ENCODE measurements at places on chromosomes 5 and 9. TPM values are rescaled to one million over a fixed set of nuclear protein-coding genes. Genes with fewer than 3 reads are reported as not detected.

DNA sequence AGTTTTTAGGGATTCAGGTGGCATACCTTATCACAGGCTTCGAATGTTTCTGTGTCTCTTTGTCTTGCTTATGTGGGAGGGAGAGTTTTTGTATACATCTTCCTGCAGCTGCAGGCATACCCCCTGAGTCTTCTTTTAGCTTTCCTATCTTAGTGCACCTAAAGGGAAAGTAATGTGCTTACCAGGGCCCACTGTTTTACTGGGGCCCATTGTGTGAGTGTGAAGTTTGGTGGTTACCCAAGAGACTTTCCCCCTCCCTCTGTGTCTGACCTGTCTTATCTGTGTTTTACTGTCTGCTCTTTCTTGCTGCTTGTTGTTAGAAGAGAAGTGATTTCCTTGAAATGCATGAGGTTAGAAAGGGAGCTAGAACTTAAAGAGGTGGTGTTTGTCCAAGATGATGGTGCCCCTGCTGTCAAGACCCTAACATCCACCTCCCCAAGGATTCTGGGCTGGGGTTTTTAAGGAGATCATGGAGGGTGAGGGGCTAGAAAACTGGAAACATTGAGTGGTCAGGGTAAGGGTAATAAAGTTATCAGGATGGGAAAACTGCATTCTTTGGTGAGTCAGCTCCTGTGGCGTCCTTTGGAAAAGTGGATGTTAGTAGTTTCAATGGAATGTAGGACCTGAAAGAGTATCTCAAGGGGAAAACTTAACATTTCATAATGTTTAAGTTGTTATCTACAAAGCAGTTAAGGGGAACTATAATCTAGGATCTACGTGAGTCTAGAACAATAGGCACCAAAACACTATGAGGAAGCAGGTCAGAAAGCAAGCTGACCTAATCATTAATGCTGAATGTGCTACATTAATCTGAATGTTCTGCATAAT, 583.5 kb upstream of the TUSC1 start:
- H3K36me3 ChIP-seq = no peaks in the 10 kb centered on the region
- no peak for DNase-seq
- no peak overlapping the region for H3K27ac ChIP-seq
- H3K4me3 ChIP-seq = no peak overlapping the region
- no peaks in the 10 kb centered on the region for H3K4me1 ChIP-seq

GTF3C4 gene
- 10.6 TPM for total RNA-seq

DNA sequence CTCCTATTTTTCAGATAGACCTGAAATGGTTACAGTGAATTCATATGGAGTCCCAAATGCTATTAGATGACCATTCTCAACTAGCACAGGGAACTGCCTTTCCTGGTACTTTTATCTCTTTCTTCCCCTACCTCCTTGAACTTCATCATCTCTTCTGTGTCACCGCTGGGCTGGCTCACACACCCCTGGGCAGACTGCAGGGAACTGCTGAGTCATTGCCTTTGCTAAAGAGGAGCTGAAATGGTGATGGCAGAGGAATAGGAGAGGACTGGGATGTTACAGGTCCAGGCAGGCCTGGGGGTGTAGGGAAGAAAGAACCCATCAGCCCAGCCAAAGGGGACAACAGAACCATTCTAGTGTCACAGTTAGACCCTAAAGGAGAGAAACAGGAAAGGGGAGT, 322.3 kb downstream of the ASTN2 start:
- H3K27ac ChIP-seq = no peak overlapping the region
- H3K4me3 ChIP-seq = no peak overlapping the region
- H3K36me3 ChIP-seq = no peaks in the 10 kb centered on the region
- DNase-seq = no peak

DNA sequence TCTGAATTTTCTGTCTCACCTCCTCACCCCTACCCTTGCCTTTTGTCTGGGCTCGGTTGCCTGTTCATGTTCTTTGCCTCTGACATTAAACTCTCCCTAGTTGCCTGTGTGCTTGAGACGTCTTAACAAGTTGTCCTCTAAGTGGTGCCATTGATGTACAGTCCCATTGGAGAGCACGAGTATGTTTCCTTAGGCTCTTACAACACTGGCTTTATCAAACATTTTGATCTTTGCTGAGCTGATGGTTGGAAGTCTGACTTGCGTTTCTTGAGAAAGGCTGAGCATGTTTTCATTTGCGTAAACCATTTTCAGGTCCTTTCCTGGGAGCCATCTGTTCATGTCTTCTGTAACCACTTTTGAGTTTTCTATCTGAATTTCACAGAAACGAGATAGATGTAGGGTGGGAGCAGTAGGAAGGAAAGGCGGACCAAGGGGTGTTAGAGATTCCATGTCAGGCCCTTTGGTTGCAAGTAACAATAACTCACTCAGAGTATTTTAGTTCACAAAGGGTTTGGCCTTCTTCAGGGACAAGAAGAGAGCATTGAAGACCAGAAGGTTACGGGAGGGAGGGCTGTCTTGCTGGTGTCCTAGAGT, 35.4 kb downstream of the OTULIN start:
- peaks cover 26% of the 10 kb centered on the region for H3K4me1 ChIP-seq
- DNase-seq = no peak
- no peak overlapping the region for H3K4me3 ChIP-seq
- H3K27ac ChIP-seq = no peak overlapping the region
- no peaks in the 10 kb centered on the region for H3K27me3 ChIP-seq

GMCL2 gene
- not detected for total RNA-seq

DNA sequence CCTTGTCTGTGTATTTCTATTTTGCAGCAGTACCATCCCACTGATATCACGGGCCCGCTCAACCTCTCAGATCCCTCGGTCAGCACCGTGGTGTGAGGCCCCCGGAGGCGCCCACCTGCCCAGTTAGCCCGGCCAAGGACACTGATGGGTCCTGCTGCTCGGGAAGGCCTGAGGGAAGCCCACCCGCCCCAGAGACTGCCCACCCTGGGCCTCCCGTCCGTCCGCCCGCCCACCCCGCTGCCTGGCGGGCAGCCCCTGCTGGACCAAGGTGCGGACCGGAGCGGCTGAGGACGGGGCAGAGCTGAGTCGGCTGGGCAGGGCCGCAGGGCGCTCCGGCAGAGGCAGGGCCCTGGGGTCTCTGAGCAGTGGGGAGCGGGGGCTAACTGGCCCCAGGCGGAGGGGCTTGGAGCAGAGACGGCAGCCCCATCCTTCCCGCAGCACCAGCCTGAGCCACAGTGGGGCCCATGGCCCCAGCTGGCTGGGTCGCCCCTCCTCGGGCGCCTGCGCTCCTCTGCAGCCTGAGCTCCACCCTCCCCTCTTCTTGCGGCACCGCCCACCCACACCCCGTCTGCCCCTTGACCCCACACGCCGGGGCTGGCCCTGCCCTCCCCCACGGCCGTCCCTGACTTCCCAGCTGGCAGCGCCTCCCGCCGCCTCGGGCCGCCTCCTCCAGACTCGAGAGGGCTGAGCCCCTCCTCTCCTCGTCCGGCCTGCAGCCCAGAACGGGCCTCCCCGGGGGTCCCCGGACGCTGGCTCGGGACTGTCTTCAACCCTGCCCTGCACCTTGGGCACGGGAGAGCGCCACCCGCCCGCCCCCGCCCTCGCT, 1.9 kb downstream of the LRRC26 start:
- H3K27ac ChIP-seq = no peak overlapping the region
- DNase-seq = no peak
- peaks cover 99% of the 10 kb centered on the region for H3K27me3 ChIP-seq
- H3K4me1 ChIP-seq = peaks cover 23% of the 10 kb centered on the region

DNA sequence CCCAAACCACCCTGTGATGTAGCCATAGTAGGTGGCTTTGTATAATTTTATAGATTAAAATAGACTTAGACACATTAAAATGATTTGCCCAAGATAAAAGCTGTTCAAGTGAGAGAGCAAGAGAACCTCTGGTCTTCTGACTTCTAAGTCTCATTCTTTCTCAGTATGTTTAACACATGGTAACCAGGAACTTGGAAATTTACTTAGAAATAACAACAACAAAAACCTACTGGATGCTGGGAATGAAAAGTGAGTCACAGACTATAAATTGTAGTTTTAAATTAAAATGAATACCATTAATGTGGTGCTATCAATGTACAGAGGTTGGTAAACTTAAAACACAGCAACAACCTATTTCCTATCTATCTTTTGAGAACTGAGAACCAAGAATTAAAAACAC, 30.4 kb downstream of the HMGCR start:
- no peak for DNase-seq
- no peak overlapping the region for H3K4me3 ChIP-seq
- H3K27me3 ChIP-seq = no peaks in the 10 kb centered on the region

DNA sequence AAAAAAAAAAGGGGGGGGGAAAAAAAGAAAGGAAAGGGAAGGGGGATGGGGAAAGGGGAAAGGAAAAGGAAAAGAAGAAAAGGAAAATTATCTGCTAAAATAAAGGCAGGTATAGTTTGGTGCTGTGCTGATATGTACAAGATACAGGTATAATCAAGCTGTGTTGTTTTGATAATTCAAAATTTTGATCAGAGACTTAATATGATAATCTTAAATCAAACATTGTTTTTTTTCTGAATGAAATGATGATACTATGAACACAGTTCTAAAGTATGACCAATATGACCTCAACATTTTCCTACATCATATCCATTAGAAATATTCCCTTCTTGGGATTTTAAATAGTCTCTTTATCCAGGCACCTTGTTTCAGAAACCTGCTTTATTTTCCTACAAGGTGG, 115.6 kb upstream of the TRPM3 start:
- no peak overlapping the region for H3K27ac ChIP-seq
- no peaks in the 10 kb centered on the region for H3K27me3 ChIP-seq
- H3K4me3 ChIP-seq = no peak overlapping the region
- DNase-seq = no peak

TMC1 gene
- total RNA-seq = not detected

ESM1 gene
- total RNA-seq = 1.4 TPM

DNA sequence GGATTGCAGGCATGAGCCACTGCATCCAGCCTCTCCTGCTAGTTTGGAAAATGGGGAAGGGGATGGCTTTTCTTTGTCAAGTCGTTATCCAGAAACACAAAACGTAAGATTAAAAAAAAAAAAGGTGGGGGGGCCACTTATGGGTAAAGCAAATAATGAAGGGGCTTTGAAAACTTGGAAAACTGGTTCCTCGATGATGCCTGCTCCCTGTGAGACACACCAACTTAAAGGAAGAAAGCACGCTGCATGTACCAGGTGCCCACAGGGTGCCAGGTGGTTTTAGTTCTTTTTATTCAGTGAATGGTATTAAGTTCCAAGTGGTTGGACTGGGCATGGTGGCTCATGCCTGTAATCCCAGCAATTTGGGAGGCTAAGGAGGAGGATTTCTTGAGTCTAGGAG, 170.1 kb downstream of the GOLPH3 start:
- DNase-seq = no peak
- no peaks in the 10 kb centered on the region for H3K4me1 ChIP-seq
- H3K27me3 ChIP-seq = no peaks in the 10 kb centered on the region
- H3K36me3 ChIP-seq = peaks cover 5% of the 10 kb centered on the region
- H3K27ac ChIP-seq = no peak overlapping the region

SH3GL2 gene
- total RNA-seq = 6.0 TPM

LHX3 gene
- total RNA-seq = not detected

DNA sequence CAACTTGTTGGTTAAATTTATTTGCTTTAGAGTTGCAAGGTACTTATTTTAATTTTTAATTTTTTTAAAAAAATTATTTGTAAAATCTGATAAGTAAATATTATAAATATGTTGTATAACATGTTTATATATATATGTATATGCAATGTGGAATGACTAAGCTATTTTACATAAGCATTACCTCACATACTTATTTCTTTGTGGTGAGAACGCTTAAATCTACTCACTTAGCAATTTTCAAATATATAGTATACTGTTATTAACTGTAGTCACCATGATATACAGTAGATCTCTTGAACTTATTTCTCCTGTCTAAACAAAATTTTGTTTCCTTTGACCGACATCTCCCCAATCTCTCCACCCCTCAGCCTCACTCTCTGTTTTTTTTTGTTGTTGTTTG, 147.8 kb downstream of the NNT start:
- no peaks in the 10 kb centered on the region for H3K27me3 ChIP-seq
- H3K4me1 ChIP-seq = no peaks in the 10 kb centered on the region
- no peak overlapping the region for H3K27ac ChIP-seq
- no peaks in the 10 kb centered on the region for H3K36me3 ChIP-seq
- DNase-seq = no peak

GCNT4 gene
- 0.30 TPM for total RNA-seq

DNA sequence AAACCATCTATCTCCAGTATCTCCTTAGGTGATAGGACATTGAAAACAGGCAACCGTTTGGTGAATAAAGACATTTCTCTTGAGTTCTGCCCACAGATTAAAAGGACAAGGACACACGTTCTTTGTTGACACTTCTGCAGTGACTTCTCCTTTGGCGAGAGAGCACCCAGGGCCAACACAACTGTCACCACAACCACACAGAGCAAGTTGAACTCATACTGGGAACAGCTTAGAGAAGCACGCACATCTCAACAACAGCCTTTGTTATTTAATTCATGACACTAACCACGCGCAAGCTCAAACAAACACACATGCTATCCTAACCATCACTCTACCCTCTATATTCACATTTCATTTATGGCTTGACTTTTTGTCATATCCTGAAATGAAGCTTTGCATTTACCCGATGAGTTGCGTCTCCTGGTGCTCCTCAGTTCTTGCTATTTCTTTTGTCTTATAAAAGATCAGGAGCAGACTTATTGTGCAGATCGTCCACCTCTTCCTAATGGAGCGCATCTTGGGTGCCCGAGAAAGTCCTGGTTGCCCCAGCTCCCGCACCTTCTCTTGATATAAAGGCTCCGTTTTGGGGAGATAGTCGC, 543 bp downstream of the ST8SIA4 start:
- no peak for DNase-seq
- H3K4me3 ChIP-seq = peak overlapping the region; percentile 63
- H3K36me3 ChIP-seq = no peaks in the 10 kb centered on the region
- H3K27me3 ChIP-seq = no peaks in the 10 kb centered on the region
- H3K4me1 ChIP-seq = peaks cover 28% of the 10 kb centered on the region

DNA sequence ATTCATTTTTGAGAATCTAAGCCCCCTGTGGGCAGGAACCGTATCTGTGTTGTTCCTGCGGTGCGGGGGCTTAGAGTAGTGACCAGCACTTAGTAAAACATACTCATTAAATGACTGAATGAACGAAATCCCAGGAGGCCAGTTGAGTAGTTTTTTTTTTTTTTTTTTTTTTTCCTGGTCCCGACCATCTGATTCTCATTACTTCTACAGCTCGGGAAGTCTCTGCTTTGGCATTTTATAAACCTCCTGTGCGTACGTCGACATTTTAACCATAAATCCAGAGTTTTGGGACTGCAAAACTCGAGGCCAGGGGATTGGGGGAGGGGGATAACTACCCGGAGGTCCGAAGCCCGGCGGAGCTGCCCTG, 31.5 kb upstream of the SPRY4 start:
- H3K4me3 ChIP-seq = peak overlapping the region; percentile 67
- DNase-seq = no peak
- no peaks in the 10 kb centered on the region for H3K36me3 ChIP-seq
- H3K4me1 ChIP-seq = peaks cover 13% of the 10 kb centered on the region
- H3K27me3 ChIP-seq = no peaks in the 10 kb centered on the region

INSL6 gene
- not detected for total RNA-seq

DNA sequence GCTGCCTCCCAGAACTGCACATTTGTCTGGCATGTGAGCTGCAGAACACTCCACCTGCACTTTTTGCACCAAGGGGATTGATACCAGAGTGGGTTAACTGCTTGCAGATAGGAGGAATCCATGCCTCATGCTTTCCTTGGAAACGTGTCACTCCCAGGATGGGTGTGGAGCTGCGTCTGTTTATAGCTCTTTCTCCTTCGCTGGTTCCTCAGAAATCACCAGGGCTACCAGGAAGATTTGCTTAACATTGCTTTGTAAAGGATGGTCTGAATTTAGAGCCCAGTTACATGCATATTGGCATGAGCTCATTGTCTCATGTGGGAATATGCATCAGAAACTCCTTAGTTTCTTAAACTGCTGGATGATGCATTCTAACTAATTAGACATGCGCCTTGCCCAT, 234.6 kb downstream of the GADD45G start:
- no peak overlapping the region for H3K27ac ChIP-seq
- H3K36me3 ChIP-seq = no peaks in the 10 kb centered on the region
- DNase-seq = no peak
- no peak overlapping the region for H3K4me3 ChIP-seq
- no peaks in the 10 kb centered on the region for H3K27me3 ChIP-seq
- H3K4me1 ChIP-seq = peaks cover 5% of the 10 kb centered on the region

BSPRY gene
- 4.2 TPM for total RNA-seq

Measured in heart right ventricle (tissue), 16 donors.